ENCODE measurements at places on chromosomes 7 and 10.

DNA sequence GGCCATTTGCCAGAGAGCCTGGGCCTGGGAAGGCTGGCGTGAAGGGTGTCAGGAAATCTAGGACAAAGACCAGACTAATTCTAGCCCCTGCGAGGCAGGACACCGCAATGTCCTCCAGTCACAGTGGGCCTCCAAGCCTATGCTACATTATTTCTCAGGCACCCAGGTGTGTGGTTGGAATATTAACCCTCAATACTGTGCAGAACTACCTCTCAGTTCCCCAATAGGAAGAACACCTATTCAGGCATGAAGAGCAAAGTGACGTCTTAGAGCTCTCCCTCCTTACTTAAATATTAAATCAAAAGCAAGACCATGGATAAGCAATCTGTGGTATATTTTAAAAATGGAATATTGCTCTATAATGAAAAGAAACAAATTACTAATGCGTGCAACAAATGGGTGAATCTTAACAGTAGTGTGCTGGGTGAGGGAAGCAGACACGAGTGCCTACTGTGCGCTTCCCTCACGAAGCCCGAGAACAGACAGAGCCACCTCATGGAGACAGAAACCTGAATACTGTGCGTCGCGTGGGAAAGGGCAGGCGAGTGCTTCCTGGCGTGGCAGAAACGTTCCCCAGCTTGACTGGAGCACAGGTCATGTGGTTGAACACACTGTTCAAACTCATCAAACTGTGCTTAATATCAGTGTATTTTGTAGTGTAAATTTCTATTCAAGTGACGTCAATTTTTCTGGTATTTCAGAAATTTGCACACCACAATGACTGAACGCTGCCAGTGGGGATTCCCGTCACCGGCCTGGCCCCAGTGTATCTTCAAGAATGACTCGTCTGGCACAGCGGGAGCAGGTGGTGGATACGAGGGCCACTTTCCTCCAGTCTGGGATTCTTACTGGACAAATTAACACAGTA lies 15.5 kb upstream of the PTPRN2 start:
- DNase-seq: no peak

DNA sequence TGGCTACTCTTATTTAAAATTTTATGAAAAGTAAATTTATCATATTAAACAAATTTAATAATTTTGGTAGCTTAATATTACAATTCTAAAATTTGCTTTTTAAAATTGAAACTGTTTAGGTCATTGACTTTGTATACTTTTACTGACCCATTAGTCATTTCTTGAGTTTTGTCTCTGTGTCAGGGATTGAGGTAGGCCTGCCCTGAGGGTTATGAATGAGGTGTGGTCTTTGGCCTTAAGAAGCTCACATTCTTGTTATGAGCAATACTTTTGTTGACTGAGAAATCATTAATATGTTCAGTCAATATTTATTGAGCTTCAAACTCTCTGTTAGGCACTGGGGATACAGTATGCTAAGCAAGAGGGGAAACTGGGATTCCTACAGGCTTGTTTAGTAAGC lies 47.0 kb upstream of the RPA3 start:
- DNase-seq: no peak

DNA sequence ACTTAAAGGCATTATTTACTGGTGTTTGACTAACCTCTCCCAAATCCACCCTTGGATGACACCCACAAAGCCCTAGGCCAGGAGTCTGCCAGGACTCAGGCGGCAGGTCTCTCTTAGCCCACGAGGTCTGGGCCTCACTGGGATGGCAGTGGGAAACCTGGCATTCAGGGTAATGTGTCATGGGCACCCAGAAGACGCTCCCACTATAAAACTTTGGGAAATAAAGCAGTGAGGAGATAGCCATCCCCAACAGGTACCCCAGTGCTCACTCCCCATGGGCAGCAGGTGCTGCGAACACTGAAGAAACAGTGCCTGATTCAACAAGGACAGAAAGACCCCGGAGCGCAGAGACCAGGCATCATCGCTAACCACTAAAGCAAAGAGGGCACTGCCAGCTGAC lies 14.4 kb upstream of the PTPRN2 start:
- DNase-seq: no peak

DNA sequence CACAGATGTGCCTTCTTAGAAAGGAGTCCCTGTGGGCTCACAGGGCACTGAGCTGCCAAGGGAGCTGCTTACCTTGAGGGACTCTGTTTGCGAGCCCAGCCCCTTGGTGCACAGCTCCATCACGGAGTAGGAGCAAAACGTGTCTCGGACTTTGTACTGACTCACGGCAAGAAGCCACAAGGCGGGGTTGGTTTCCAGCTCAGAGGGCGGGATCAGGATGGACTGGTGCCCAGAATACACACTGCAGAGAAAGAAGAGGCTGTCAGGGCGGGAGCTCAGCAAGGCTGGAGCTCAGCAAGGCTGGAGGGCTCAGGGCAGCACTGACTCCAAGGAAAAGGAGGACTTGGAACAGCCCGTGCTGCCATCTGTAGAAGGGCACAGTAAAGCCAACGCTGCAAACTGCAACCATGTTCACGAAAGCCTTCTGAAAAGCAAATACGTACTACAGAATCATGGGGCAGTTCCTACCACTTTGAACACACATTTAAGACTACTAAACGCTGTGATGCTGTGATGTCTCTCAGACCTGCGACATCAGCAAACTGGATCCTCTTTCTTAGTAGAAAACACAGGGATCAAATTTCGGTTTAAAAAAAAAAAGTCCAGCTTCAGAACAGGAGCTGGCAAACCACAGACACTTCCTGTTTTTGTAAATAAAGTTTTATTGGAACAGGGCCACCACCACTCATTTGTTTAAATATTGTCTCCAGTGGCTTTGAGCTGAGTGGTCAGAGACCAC lies 194.3 kb downstream of the ZMYND11 start:
- DNase-seq: peak; percentile 87

DNA sequence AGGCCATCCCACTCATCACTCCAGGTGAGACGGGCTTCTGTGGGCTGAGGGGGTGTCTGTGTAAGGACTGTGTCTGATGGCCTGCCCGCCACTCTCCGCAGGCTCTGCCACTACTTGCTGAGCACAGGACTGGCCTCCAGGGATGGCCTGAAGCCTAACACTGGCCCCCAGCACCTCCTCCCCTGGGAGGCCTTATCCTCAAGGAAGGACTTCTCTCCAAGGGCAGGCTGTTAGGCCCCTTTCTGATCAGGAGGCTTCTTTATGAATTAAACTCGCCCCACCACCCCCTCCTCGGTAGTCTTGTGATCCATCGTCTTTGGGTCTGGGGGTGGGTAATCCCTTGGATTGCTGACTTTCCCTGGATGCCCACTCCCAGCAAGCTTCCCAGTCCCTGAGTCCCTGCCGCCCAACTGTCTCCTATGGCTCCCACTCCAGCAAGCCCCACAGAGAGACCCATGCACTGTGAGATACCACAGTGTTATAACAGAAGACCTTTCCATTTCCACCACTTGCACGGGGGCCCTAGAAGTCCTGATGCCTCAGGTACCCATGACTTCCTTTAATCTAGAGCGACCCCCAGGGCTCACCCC lies 4.7 kb downstream of the FXYD4 start:
- DNase-seq: no peak

GRCh38 chr7:83509255-83510021 lies 139.5 kb downstream of the SEMA3E start:
- DNase-seq: no peak

- no peak for DNase-seq
Measured at GRCh38 chr7:83704564-83704963, 55.6 kb upstream of the SEMA3E start.

GRCh38 chr10:130169136-130169859 lies 33.1 kb downstream of the GLRX3 start:
- DNase-seq: no peak

DNA sequence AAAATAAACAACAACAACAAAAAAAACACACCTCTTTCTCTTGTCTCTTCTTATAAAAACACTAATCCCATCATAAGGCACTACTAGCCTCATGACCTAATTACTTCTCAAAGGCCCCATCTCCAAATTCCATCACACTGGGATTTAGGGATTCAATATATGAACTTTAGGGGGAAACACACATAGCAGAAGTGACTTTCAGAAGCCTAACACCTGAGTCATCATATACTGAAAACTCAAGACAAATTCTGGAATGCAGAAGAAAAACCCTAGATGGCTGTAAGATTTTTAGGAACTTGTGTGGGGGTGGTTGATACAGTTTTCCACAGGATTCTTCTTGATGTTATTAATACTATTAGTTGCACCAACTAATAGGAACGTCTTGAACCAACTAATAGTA lies 33.7 kb upstream of the CSTF2T start:
- DNase-seq: no peak

- DNase-seq: no peak
Measured at GRCh38 chr7:30176463-30177109, 41.8 kb downstream of the MTURN start.

DNA sequence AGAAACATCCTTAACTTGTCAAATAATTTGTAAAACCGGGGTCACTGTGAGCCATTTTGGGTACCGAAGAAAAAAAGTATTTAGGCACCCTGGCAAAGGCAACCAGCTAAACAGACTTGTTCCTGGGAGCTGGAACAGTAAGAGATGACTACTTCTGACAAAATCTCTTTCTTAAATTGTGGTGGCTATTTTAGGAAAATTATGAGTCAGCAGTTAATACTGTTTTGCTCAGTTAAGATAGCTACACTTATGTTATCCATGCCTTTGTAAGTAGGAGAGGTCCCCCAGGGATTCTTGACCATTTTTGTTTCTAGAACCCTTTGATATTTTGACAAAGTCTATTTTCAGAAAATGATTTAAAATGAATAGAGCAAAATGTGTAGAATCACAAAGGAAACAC lies 68.7 kb downstream of the TAX1BP1 start:
- DNase-seq: no peak

- DNase-seq: no peak
Measured at GRCh38 chr10:132940791-132941465, 1.4 kb downstream of the CFAP46 start.

GRCh38 chr10:17206210-17206709 lies 4.8 kb upstream of the TRDMT1 start:
- no peak for DNase-seq

- DNase-seq: no peak
Measured at GRCh38 chr7:158350166-158350900, 237.3 kb downstream of the PTPRN2 start.

- no peak for DNase-seq
Measured at GRCh38 chr7:157402388-157402703, 65.5 kb downstream of the DNAJB6 start.

GRCh38 chr7:134985894-134986362 lies 380 bp upstream of the AGBL3 start:
- no peak for DNase-seq

DNA sequence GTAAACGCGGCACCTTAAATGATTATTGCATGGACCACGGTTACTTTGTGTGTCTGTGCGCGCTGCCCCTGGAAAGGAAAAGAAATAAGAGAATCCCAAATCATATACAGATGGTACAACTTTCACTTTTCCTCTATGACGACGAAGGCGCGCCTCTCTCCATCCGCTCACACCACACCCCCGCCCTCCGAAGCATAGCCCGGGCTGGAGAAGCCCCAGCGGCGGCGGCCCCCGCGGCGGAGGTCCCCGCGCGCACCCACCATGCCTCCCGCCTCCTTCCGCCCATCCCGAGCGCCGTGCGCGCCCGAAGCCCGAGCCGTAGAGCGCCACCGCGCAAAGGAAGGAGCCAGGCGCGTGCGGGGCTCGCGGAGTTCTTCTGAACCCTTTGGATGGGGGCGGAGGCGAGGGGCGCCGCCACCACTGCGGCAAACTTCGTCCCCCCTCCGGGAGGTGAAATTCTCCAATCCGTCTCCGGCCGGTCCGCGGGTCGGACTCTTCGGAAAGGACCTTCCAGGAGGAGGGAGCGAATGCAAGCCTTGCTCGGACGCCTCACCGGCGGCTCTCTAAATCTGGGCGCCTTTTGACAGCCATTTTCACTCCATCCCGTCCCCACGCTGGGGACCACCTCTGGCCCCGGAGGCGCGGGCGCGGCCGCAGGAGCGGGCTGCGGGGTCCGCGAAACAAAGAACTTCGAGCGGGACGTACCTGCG lies 588 bp downstream of the GLI3 start:
- no peak for DNase-seq

- DNase-seq: no peak
Measured at GRCh38 chr7:138750901-138751464, 46.8 kb upstream of the TMEM213 start.

- no peak for DNase-seq
Measured at GRCh38 chr7:80821771-80822319, 97.0 kb downstream of the SEMA3C start.

GRCh38 chr10:123772645-123773508 lies 106.7 kb downstream of the GPR26 start:
- no peak for DNase-seq

GRCh38 chr10:24396396-24396795 lies 187.5 kb downstream of the KIAA1217 start:
- no peak for DNase-seq

DNA sequence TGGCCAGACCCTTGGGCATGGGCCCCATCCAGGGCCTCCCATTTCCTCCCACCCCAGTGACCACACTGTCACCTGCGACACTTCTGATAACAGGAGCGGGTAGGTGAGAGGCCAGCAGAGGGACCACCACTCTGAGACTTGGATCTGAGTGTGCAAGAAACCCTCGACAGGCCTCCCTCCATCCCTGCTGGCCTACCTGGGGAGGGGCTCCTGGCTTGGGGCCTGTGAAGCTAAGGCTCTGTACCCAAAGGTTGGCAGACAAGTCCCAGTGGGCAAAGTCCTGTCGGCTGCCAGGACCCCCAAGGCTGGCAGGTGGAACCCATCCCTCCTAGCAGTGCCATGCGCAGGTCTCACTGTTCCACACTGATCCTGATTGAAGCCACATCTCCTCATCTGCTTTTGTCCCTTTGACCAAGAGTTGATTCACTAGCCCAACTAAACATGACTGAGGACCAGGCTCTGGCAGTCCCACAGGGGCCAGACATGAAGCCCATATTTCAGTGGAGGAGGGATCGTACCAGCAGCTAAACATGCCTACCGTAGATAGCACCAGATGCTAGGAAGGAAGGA lies 1.2 kb upstream of the PGAM2 start:
- no peak for DNase-seq

DNA sequence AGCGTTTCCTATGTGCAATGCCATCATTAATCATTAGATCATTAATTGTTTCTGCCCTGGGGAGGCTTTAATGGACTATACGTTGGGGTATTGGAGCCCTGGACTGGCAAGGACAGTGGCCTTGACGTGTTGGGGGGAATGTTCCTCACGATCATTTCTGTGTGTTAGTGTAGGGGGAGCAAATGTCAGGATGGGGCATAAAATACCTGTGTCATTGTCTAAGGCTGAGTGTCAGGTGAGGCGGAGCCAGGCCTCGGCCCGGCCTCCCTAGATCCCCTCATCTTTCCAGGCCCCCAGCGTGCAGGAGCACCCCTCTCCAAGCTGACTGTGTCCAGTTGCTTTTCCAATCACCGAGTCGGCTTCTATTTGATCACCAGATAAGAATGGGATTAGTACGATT lies 346.4 kb upstream of the SHH start:
- no peak for DNase-seq

DNA sequence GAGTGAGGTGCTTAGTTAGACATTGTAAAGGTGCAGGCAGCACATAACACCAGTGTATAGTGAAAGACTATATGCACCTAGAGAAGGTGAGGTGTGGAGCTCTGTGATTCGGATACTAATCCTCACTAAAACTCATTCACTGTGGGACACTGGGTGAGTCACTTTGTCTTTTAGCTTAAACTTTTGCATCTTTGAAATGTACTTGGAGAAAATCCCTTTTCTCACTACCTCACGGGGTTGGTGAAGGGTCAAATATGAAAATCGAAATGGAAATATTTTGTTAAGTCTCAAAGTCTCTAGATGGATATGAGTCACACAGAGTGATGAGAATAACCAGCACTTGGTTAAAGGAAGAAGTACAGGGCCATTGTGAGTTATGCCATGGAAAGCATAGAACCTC lies 38.0 kb downstream of the MDFIC start:
- DNase-seq: peak; percentile 54

- no peak for DNase-seq
Measured at GRCh38 chr10:72274213-72274729, 547 bp downstream of the DDIT4 start.
